ENCODE measurements at places on chromosomes 2 and 18. TPM values are rescaled to one million over a fixed set of nuclear protein-coding genes. Genes with fewer than 3 reads are reported as not detected.

The ZCCHC2 gene
- total RNA-seq = 36.8 TPM

The PROC gene
- total RNA-seq = not detected

The ATOH8 gene
- total RNA-seq = 21.8 TPM

The ANKRD53 gene
- 1.8 TPM for total RNA-seq

The GALNT13 gene
- total RNA-seq = 13.6 TPM

The TUBA3E gene
- not detected for total RNA-seq

All from ureter (tissue), 1 donor.